ENCODE measurements at places on chromosomes 2 and 18.

GRCh38 chr18:79902075-79902474 lies 49.4 kb downstream of the SLC66A2 start:
- DNase-seq: no peak

DNA sequence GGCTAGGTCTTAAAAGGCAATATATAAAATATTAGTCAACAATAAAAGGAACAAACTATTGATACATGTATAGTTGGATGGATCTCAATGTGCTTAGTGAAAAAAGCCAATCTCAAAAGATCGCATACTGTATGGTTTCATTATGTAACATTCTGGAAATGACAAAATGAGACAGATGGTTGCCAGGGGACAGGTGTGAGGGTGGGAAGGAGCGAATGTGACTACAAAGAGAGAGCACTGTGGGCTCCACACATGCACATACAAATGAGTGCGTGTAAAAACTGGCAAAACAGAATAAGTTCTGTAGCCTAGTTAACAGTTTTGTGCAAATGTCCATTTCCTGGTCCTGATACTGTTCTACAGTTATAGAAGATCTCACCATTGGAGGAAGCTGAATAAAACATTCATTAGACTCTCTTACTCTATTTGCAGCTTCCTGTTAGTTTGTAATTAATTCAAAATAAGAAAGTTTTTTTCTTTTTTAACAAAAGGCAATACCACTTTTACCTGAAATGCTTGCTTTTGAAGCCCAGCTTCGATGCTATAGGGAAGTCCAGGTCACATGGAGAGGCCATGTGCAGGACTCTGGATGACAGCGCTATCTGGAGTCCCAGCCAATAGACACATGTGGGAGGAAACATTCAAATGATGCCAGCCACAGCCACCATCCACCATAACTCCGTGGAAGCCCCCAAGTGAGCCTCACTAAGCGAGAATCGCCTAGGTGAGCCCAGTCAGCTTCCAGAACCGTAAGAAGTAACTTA lies 21.0 kb upstream of the C2orf80 start:
- no peak for DNase-seq

DNA sequence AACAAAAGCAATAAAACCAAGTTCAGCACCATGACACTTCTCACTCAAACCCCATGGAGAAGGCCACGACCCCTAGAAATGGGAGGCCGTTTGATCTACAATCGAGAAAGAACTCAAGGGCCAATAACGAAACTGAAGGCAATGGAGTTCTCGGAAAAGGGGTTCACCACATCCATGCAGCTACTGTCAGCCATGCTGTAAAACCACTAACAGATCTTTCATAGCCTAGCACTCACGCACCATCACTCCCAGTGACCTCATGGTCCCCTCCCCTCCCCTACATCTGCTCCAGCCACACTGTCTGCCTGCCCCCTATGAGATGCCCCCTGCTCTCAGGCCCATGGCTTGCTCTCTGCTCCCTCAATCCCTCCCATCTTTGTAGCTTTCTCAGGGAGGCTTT lies 135.3 kb downstream of the TMEM163 start:
- DNase-seq: no peak

- no peak for DNase-seq
Measured at GRCh38 chr18:58496937-58497336, 132.0 kb downstream of the ALPK2 start.

GRCh38 chr18:59986139-59986538 lies 86.3 kb downstream of the PMAIP1 start:
- DNase-seq: no peak

GRCh38 chr2:101773137-101773536 lies 75.6 kb downstream of the MAP4K4 start:
- no peak for DNase-seq

GRCh38 chr2:19408592-19408991 lies 50.2 kb upstream of the OSR1 start:
- DNase-seq: peak; percentile 35

DNA sequence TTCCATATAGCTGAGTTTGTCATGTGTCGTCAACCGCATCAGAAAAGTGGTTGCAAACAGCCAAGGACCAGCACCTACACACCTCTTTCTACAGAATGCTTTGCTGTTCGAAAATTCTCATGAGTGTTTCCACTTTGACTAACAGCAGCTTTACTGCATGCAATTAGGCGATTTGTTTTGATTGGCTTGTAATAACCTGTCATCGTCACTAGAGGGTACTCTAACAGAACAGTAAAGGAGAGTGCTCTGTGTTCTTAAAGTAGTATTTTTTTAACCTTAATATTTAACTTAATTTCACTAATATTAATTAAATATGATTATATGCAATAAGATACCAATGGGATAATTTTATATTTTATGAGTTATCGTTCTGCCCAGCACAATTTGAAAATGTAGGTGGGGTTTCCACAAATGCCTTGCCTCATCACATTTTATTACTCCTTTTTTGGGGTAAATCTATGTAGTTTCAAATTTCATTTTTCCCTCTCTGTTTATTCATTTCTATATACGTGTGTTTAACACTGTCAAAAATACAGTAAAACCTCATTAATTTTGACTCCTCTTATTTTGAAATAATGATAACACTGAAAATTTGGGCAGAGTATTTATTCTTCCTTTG lies 502.2 kb downstream of the NRXN1 start:
- peak; percentile 21 for DNase-seq

DNA sequence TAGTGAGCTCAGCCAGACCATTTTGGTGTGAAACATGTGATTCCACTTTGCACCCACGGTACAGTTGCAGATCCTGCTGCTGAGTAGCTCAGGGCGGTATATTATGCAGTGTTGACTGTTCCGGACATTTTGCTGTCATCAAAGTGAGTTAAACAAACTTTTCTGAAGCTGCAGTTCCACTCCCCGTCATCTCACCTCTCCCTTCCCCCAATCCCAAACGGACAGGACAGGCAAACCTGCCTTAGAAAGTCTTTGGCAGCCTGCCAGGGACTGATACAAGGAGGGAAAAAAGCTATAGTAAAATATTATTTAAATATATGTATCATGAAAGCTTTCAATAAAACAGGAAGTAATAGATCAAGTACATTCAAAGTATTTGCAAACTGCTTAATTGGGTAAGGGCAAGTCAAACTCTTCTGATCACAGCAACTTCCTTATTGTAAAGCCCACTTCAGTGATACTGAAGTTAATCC lies 35.5 kb upstream of the SP5 start:
- DNase-seq: no peak

DNA sequence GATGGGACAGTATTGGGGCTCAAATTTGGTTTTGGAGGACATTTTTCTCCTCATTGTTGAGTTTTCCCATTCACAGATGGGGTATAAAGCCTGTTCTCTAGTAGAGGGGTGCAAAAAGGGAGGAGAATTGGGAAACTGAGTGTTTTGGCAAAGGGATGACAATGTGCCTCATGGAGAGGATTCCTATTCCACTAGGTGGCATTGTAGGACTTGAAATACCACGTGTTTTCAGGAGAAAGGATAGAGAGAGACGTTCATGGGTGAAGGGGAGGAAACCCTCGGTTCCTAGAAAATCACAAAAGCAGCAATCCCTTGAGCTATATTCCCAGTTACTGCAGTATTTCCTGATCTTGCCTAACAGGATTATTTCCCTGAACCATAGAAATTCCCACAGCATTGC lies 113.7 kb upstream of the SRD5A2 start:
- peak; percentile 4 for DNase-seq

DNA sequence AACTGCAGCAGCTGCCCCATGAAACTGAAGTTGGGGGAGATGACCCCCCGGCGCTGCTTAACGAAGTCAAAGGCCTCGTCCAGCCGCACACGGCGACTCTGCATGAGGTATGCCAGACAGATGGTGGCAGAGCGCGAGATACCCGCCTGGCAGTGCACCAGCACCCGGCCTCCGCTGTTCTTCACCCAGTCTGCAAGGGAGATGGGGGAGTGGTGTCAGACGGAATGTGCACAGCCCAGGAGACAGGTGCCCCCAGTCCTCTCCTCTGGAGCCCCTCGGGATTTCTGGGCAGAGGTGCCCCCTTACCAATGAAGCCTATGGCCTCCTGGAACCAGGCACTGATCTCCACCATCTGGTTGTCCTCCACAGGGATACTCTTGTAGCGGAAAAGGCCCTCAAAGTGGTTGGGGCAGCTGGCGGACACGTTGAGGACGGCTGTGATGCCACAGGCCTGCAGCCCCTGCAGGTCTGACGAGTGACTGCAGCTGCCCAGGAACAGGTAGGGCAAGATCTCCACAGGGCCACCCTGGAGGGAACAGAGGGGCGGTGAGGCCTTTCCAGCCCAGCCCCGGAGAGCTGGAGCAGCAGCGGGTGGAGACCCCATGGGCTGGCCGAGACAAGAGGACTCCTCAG lies 1.3 kb downstream of the DUSP2 start:
- DNase-seq: no peak

DNA sequence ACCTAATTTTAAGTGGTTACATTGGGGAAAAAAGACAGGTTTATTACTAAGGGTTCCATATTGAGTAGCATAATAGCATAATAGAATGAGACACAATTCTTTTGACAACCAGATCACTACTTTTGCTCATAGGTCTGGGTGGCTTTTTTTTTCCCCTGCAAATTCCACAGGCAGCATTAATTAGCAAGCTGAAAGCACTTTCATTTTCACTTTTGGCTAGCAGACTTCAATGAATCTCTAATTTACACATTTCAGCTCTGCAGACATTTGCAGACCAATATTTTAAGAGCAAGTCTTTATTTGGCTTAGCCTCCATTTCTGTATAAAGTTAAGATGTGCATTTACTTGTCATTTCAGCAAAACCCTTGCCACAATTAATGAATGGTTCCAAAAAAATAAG lies 185.5 kb downstream of the NOL4 start:
- no peak for DNase-seq

DNA sequence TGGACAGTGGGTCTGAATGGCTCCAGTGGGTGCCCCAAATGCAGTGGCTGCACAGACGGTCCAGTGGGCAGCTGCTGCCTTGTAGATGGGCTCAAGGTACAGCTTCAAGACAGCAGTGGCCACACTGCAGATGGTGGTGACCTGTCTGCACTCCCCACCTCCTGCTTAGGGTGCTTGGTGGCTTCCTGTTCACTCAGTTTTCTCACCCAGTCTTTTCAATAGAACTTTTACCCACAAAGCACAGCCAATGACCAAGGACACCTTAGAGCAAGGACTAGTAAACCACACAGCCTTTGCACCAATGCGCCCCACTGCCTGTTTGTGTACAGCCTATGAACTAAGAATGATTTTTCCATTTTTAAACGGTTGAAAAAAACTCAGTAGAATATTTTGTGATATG lies 34.9 kb downstream of the MEX3C start:
- no peak for DNase-seq

DNA sequence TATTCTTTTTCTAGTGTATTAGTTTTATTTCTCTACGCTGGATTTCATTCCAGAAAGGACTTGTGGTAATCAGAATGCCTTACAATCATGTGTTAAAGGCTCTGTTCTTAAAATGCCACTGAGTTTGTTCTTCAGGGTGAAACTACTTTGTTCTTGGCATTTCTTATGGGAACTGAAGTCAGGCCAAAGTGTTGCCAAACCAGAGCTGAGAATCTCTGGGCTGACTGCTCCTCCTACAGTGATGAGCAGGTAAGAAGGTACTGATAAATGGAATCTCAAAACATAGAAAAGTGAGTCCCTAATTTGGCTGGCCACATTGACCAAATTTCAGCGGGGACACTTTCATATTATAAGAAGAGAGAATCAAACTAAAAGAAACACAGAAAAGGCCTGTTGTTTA lies 55.1 kb upstream of the ZNF397 start:
- no peak for DNase-seq

GRCh38 chr2:102619414-102620319 lies at the start of gene SLC9A2:
Gene SLC9A2 (plus strand): TSS chr2:102619553. CDS start chr2:102619849, 296 bp downstream.
- DNase-seq: peak; percentile 2

GRCh38 chr2:457792-458424 lies 170.0 kb upstream of the ALKAL2 start:
- DNase-seq: no peak

GRCh38 chr18:70151614-70152013 lies 53.9 kb downstream of the RTTN start:
- no peak for DNase-seq

DNA sequence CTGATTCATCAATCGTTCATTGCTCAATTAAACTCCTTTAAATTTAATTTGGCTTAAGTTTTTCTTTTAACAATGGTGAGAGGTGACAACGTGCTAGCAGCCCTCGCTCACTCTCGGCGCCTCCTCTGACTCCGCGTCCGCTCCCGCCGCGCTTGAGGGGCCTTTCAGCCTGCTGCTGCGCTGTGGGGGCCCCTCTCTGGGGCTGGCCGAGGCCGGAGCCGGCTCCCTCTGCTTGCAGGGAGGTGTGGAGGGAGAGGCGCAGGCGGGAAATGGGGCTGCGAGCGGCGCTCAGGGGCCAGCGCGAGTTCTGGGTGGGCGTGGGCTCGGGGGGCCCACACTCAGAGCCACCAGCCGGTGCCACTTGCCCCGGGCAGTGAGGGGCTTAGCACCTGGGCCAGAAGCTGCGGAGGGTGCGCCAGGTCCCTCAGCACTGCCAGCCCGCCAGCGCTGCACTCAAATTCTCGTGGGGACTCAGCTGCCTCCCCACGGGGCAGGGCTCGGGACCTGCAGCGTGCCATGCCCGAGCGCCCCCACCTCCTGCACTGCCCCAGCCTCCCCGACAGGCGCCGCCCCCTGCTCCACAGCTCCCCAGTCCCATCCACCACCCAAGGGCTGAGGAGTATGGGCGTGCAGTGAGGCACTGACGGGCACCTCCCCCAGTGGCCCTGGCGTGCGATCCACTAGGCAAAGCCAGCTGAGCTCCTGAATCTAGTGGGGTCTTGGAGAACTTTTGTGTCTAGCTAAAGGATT lies 19.6 kb downstream of the ANKMY1 start:
- DNase-seq: no peak

DNA sequence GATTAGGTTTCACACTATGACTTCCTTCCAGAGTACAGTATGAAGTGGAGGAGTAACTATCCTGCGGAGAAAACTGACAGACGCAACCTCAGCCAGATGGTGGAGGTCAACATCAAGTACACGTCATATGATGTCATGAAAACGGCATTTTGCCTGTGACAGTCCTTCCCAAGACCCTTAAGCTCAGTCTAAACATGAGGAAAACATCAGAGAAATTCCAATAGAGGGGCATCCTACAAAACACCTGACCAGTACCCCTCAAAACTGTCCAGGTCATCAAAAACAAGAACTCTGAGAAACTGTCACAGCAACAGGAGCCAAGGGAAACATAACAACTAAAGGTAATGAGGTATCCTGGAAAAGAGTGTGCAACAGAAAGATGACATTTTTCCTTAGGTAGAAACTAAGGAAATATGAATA lies 1.7 kb downstream of the RNU4ATAC start:
- DNase-seq: peak; percentile 64

All from EL (cell line).